ENCODE measurements at places on chromosomes 11 and 22.

DNA sequence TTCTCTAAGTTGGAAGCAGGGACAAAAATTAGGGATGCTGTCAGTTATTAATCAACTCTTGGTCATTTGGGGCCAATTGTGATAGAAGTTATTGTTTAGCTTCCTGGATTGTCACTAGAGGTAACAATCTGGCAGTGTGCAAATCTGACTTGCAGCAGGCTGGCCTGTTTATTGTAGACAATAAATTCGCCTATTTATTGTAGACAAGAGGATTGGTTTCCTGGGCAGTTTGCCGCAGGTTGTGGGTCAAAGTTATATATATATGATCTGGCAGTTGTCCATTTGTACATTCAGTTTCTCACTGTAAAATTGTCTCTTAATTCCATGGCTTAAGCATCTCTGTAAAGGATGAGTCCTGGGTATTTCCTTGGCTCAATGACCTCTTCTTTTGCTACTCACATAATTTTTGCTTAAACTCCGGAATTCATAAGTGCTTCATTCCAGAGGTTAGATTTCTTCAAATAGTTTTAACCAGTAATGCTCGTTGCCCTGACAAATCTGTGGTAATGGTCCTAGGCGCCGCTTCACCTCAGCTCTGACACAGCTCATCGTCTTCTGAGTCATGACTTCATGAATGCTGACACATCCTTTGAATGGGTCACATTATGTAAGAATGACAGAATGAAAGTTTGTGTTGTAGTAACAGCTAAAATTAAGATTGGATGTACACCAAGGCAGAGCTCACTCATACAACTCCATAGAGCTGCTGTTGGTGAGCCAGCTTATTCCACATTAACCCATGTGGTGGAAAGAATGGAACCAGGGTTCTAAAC lies 7.8 kb upstream of the MMP3 start:
- DNase-seq, result no peak

DNA sequence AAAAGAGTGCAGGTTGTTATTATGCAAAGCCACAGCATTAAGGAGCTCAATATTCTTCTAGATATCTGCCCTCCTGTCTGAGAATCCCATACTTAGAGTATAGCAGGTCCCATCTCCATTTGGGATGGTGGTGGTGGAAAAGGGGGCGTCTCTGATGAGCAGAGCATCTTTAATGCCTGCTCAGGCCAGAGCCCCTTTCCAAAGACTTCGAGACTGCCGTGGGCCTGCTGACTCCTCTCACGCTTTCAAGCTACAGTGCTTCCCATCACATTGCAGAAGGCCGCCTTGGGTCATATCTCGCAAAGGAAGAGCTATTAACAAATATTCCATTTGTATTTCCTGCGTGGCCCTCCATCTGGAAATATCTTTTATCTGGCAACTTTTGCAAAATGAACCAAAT lies 10.9 kb downstream of the LMO2 start:
- no peak for DNase-seq

DNA sequence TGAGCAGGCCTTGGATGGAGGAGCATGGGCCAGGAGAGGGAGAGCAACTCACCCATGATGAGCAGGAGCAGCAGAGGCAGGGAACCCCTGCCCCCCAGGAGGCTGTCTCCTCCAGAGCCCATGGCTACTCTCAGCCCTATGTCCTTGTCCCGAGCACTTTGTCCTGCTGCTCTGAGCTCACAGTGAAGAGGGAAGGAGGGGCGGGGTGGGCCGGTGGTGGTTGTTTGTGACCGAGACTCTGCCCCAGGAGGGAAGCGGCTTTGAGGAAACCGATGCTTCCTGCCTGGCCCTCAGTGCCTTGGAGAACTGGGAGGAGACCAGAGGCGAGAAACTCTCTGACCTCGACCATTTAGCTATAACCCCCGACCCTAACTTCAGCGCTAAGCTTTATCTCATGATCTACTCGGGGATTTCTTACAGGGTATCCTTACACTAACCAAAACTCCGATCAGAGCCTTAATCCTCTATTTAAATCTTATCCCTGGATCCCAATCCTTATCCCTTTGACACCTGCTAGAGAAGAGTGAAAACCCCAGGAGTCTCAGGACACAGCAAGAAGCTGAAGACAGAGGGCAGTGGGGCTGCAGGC lies at the start of gene ROBO4:
ROBO4 (minus strand) TSS at position 192 of the 589 bp plus-strand sequence; CDS start at position 122, 70 bp downstream.
- no peak for DNase-seq

GRCh38 chr11:88114486-88115045 lies 60.7 kb downstream of the RAB38 start:
- DNase-seq, result no peak

GRCh38 chr22:41535244-41535643 lies 9.0 kb downstream of the POLR3H start:
- DNase-seq, result no peak

DNA sequence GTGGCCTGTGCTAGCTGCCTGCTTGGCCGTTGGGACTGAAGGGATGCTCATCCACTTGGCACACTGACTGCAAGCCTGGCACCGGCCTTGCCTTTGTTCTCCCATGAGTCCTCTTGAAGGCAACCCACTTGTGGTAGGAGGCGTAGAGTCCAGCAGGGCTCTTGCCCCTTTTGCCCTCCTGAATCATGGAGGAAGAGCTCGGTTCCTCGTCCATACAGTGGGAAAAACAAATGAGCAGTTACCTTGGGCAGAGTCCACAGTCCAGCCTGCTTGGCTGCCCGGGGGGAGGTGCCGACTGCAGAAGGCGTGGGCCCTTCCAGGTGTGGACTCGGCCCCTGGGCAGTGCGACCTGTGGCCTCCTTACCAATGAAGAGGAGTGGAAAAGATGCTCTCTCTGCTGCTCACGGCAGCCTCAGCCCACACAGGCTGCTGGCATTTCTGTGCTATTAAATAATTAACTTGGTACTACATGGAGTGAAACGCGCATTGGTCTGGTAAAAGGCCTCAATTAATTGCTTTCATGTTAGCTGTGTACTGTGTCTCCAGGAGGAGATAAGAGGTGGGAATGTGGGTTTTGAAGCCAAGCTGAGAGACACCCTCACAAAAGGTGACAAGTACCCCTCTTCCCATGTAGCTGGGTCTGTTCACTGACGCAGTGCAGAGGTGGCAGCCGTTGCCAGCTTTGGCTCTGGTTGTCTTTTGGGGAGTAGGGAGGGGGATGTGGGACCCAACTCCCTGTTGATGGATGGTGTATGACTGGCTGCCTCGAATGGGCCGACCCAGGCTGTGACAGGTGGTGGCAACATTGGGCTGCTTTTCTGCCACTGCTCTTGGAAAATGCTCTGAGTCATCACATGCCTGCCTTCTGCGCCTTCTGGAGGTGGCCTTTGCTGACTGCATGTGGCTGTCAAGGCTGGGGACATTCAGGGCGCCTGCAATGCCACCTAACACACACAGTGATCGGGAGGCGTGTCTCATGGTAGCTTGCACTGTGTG lies 26.8 kb upstream of the B3GAT1 start:
- no peak for DNase-seq

DNA sequence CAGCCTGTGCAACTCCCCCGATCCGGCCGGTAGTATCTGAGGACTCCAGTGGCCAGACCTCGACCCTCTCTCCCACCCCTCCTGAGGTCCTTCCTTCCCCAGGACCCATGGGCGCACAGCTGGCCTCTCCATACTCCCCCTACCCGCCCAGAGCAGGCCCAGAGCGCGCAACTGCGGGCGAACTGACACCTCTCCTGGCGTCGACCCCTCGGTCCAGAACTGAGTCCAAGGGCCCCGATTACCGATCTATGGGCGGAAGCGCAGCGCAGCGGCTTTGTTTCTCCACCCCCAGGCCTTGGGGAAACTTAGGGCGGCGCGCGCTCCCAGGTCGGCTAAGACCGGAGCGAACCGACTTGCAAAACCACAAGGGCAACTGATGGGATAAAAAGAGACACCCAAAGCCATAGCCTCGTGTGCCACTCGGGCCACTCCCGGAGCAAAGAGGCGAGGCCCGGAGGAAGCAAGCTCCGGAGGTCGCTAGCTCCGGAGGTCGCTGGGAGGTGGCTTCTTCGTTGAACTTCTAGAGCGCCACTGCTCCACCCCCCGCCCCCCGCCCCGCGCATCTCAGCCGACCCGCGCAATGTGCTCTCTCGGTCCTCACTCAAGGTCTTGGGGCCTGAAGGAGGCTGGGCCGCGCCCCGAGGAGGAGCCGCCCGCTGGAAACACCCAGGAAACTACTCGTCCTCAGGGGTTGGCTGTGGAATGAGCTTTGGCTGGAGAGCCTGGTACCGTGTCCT lies 9.8 kb upstream of the ALX4 start:
- DNase-seq, result no peak

DNA sequence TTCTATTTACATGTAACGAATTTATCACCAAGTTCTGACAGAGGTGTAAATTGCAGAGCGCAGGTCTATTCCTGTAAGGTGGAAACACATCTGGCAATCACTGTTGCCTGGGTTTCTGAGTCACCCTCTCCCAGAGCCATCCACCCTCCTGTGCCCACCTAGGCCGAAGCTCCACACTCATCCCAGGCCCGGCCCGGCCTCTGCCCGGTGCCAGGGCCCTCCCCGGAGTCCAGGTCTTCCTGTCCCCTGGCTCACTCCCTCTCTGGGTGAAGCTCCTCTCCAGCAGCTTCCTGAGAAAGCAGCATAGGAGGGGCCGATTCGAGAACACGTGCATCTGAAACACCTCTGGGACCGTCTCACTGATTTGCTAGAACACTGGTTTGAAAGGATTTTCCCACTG lies 308.2 kb downstream of the SHANK2 start:
- no peak for DNase-seq

GRCh38 chr11:2581151-2581930 lies 118.5 kb downstream of the KCNQ1OT1 start:
- no peak for DNase-seq

DNA sequence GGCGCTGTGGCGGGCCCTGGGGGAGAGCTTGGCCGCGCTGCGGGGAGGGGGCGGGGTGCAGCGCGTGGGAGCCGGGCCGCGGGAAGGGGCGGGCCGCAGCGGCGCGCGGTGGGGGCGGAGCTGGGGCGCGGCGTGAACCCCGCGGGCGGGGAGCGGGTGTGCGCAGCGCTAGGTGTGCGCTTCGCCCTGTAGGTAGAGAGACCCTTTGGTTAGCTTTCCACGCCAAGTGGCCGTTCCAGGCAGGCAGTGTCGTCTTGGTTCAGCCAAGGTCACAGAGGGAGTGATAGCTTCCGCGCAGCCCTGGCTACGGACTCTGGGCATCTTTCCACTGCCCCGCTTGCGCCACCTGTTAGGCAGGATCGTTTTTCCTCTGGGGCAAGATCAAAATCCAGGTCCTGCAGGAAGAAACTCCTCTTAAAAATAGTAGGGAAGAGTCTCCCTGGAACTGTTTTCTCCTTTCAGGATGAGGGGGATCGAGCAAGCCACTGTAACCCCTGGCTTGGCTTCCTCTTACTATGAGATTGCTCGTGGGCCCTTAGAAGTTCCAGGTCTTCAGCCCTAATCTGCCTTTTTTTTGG lies 434 bp downstream of the BANF1 start:
- DNase-seq, result no peak

DNA sequence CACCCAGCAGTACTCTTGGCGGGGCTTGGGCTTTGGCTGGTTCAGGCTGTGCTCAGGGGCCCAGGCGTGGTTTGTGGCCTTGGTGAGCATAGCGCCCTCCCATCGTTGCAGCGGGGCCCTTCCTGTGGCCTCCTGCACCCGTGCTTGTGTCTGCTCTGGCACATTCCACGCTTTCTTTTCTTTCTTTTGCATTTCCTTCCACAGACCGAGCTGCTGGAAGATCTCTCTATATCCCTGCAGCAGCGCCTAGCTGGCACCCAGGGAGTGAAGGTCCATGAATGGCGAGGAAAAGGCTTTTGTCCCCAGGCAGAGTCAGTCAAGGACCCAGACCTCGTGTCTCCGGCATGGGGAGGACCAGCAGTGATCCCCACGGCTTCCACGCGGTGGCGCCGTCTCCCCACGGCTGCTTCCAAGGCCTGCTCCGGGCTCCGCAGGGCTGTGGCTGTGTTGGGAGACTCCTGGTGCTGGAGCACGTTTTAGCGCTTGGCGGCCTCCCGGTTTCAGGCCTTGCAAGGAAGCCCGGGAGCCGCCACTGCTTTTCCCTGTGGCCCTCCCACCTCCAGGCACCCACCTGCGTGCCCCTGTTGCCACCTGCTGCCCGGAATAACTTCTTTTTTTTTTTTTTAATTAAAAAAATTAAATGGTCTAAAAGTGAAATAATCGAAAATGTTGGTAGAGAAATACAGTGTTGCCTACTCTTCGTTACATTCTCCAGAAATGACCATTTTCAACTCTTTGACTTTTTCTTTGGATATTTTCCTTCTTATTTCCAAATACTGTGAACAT lies 28.5 kb downstream of the GLB1L2 start:
- peak; percentile 34 for DNase-seq

- DNase-seq, result no peak
Observed at GRCh38 chr11:26997378-26997777, 3.5 kb downstream of the FIBIN start.

GRCh38 chr11:11504071-11504470 lies 117.7 kb downstream of the GALNT18 start:
- no peak for DNase-seq

DNA sequence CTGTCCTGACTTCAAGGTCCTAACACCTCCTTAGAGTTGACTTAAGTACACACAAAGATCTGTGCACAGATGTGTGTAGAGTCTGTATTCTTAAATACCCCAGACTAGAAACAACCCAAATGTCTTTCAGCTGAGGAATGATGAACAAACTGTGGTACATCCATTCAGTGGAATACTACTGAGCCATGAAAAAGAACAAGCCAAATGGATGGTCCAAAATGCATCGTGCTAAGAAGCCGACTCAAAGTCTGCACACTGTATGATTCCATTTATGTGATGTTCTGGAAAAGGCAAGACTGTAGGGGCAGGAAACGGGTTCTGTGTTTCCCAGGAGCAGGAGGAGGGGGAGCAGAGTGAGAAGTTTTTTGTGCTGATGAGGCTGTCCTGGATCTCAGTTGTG lies 56.7 kb upstream of the LINC01488 start:
- no peak for DNase-seq

DNA sequence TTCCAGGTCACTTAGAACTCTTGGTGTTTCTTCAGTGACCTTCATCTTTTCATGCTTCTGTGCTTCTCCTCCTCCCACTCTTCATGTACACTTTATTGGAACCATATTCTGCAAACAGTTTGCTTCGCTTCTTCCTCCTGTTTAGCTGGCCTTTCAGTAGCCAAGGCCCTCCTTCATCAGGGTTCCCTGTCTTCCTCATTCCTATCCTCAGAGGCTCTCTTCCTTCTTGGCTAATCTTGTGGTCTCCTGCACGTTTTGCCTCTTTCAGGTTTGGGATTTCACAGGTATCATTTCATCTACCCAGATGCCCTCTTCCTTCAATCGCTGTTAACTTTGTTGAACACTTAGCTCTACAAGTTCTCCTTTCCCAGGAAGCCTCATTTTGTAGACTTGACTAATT lies 66.8 kb downstream of the DEPDC5 start:
- no peak for DNase-seq

DNA sequence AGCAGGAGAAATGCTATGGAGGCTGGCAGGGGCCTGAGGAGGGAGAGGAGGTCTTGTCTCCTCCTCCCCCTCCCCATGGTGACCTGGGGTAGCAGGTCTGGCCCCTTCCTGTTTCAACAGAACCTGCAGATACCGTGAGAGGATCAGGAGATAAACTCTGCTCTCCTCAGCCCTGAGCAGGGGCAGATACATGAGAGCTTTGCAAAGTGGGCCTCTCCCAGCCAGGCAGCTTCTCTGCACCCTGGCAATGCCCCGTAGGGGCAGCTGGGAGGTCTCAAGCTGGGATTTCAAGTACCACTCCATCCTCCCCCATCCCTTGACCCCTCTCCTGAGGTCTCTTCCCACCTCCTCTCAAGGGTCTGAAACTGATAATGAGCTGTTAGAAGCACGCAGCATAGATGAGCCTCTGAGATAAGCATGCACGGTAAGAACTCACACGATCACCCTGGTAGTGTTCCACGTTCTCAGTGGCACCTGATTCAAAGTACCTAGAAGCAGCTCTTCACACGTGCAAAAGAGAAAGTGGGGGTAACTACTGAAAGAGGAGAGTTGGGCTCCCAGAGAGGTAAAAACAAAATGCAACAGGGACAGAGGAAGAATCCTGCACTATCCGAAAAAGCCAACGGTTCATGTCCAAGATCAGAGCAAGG lies 4.9 kb upstream of the CCDC86 start:
- no peak for DNase-seq
